ENCODE measurements at places on chromosomes 6 and 20.

- no peak for DNase-seq
Measured at GRCh38 chr6:33619166-33619840, 1.8 kb upstream of the ITPR3 start.

GRCh38 chr20:63180569-63181185 is 35.3 kb downstream of the YTHDF1 start:
- DNase-seq: no peak

DNA sequence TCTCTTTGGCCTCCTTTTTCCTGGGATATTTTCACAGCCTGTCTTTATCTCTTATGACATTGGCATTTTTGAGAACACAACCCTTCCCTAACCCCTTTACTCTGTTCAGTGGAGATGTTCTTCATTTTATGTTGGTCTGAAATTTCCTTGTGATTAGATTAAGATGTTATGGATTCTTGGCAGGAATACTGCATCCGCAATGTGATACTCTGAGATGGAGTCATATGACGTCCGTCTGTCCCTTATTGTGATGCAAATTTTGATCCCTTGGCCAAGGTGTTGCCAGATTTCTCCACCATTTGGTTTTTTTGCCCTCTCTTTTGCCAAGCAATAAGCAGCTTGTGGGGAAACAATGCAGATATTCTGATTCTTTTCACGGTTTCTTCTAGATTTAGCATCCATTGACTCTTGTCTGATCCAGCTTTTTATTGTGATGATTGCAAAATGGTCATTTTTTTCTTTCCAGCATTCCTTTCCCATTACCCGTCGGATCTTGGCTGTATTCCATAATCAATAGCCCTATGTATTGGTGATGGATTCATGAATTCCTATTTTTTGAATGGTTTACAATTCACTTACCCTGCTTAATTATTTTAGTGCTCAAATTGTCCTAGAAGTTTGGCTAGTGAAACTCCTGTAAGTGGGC is 85.1 kb downstream of the NCOA3 start:
- DNase-seq: no peak

GRCh38 chr6:1738558-1739081 is 128.9 kb downstream of the FOXC1 start:
- no peak for DNase-seq
